Mesenteric fat pad (tissue), 1 donor: ENCODE measurements at places on chromosomes 5 and 9. TPM values are rescaled to one million over a fixed set of nuclear protein-coding genes. Genes with fewer than 3 reads are reported as not detected.

Gene TGFBI
- 254 TPM for total RNA-seq

Gene AIF1L
- total RNA-seq: 57.2 TPM

- DNase-seq: no peak
Measured at GRCh38 chr5:44681906-44682305, 126.8 kb upstream of the MRPS30 start.

DNA sequence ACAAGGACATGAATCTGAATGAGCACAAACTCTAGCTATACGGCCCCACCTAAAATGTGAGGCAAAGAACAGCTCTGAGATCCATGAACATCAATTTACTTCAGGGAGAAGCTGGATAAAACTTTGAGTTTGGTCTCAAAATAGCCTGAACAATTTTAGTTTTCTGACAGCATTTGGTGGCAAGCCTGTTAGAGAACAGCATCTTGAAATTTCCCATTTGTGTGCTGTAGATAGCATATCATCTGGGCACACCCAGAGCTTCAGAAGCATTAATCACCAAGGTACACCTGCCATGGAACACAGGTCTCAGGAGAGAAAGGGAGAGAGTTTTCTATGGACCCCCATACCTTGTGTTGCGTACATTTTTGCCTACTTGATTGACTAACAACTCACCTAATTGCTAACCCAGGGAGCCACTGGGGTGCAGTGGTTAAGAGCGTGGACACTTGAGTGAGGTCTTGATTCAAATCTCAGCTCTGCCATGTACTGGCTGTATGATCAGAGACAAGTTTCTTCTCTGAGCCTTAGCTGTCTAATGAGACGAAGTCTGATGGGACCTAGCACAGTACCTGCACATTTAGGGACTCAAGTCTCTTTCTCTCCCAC is 264.9 kb downstream of the PIK3R1 start:
- no peak for DNase-seq

GRCh38 chr9:76269789-76270188 is 124.4 kb downstream of the RFK start:
- DNase-seq: no peak

- DNase-seq: no peak
Measured at GRCh38 chr9:126219648-126220063, 107.0 kb upstream of the MVB12B start.

- no peak for DNase-seq
Measured at GRCh38 chr9:123990427-123990826, 21.1 kb upstream of the LHX2 start.

GRCh38 chr9:22374051-22374450 is 72.6 kb upstream of the DMRTA1 start:
- DNase-seq: no peak

DNA sequence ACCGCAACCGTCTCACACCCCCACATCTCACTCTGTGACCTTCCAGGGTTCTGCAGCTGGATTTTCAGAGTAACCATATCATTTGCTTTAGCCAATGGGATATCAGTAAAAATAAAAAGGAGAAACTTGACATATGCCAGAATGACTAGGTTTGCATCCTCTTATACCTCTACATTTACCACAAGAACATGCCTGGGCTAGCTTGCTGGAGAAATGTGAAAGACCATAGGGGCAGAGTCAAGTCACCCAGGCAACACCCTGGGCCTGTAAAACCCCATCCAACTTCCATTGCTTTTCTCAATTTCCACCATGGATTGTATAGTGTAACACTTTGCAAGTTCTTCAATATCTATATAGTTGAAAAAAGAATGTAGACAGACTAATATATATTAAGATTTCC is 731.1 kb downstream of the PTPRD start:
- DNase-seq: no peak

DNA sequence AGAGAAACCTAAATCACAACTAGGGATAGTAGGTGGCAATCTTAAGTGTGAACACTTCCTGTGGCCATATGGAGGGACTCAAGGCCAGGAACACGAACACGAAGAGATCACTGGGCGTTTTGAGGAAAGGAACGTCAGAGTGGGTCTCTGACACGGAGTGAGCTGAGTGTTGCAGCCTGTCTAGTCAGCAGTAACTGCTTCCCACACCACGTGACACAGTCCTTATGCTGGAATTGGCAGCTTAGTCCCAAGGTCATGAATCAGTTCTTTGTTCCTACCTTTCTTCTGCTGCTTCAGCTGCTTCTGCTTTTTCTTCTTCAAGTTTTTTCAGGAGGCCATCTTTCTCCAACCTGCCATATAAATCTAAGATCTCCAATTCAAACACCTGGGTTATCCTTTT is 18.2 kb downstream of the SPACA9 start:
- no peak for DNase-seq

GRCh38 chr5:128197896-128198522 is 114.4 kb downstream of the SLC12A2 start:
- no peak for DNase-seq

Gene CEL
- total RNA-seq: 2.2 TPM

DNA sequence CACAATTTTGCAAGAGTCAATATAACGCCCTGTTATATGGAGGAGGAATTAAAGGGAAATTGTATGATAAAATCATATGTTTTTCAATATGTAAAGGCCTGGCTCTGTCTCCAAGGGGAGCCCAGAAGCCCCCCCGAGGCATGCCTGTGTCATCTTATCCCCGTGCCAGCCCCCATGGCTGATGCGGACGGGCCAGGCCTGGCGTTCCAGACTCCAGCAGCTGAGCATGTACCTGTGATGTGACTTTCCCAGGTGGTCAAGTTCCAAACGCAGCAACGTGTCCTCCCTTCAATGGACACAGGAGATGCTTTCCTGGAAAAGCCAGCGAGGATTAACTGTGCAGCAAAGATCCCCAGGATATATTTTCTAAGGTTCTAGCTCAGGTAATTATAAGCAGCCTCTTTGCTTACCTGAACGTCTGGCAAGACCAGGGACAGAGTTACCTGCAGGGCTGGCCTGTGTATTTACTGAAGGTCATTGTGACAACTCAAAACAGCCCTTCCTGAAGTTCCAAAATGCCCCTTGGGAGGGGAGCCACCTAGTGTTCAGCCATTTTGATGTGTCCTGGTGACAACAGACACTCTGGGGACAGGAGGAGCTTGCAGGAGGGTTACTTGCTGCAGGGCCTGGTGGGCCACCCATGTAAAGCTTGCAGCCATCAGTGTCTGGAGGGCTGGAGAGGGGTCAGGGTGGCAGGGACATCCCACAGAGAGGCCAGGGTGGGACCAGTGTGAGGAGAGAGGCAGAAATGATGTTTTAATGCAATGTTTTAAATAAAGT is 53.3 kb upstream of the RNU6ATAC start:
- no peak for DNase-seq

Gene ANP32B
- 103 TPM for total RNA-seq

Gene PDGFRB
- 201 TPM for total RNA-seq

DNA sequence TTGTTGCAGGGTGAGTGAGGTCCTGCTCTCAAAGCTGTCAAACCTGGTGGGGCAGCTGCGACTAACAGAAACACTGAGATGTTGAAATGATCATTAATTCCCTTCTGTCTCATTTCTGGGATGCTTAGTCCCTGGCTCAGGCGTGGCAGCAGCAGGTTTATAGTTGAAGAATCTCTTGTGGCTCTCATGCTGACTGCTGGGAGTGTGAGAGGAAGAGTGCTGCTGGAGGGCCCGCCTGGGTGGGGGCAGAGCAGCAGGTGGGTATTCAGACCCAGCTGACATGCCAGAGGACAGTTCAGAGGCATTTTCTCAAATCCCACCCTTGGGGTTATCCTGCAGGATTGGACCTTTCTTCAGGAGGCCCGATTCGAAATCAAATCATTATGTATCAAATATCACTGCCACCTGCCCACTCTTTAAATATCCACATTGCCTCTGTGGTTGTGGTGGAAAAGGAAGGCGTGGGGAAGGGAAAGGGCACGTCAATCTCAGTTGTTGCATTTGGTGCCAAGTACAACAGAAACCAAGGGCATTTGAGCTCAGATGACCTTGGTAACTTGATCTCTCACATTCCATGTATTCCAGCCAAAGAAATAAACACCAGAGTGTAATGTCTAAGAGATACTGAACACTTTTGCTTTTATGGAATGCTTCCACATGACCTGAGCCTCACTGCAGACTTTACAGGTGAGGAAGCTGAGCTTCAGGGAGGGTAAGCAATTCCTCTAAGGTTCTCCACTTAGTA is 224.3 kb downstream of the AOPEP start:
- no peak for DNase-seq

GRCh38 chr5:135823881-135824280 is 10.6 kb upstream of the SLC25A48 start:
- no peak for DNase-seq

Gene JADE2
- 31.6 TPM for total RNA-seq

- no peak for DNase-seq
Measured at GRCh38 chr9:4742246-4742645, 1.2 kb upstream of the AK3 start.

DNA sequence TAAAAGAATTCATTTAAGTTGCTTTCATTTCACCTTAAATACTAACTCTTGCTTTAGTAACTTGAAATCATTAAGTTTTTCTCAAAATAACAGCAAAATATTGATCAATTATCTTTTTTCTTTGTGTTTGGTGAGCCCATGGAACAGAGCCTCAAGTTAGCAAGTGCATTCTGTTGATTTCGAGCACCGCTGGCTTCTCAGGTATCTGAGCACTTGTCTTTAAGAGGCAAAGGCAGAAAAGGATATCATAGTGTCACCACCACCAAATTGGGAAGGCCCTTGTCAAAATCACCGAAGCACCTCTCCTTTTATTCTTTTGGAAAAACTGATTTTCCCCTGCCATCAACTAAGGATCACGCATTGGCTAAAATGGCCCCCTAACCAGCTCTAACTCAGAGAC is 17.1 kb upstream of the CTNNAL1 start:
- no peak for DNase-seq

DNA sequence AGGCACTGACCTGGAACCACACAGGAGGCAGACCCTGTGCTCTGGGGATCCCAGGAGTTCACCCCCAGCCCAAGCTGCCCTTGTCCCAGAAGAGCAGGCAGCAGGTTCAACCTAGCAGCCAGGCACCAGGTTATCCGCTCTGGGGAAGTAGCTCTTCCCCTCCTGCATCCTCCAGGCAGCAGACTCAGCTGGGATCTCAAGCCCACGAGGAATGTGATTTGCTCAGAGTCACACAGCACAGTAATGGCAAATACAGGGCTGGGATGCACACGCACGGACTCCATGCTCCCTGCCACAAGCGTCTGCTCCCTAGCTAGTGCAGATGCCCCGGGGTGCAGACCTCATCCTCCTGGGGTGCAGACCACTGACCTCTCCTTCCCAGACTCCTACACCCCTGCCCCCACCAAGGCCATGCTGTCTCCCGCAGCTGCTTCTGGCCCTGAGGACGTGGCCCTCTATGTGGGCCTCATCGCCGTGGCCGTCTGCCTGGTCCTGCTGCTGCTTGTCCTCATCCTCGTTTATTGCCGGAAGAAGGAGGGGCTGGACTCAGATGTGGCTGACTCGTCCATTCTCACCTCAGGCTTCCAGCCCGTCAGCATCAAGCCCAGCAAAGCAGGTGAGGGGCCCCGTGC is 25.5 kb downstream of the HK3 start:
- DNase-seq: no peak

GRCh38 chr9:132074736-132075135 is 4.9 kb downstream of the MED27 start:
- DNase-seq: no peak

DNA sequence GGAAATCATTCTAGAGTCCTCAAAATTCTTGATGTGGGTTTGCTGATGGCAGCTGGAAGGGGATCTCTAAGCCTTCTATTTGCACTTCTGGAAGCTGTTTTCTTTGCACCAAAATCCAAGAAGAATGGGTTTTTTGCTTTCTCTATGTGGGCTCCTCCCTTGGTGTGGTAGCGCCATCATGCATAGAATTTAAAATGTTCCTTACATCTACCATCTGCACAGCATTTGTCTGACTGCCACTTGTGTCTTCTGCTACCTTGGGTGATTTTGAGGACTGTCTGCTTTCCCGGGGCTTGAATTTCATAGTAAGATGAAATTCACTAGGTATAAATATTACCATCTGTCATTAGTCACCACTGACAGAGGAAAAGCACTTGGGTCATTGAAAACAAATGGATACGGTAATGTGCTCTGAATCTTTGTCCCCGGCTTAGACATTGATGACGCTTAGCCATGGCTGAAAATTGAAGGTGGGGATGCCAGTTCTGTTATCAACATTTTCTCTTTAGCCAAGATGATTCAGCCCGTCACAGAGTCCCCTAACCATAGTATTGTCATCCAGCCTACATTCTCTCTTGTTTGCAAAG is 30.0 kb downstream of the SNX30 start:
- no peak for DNase-seq

DNA sequence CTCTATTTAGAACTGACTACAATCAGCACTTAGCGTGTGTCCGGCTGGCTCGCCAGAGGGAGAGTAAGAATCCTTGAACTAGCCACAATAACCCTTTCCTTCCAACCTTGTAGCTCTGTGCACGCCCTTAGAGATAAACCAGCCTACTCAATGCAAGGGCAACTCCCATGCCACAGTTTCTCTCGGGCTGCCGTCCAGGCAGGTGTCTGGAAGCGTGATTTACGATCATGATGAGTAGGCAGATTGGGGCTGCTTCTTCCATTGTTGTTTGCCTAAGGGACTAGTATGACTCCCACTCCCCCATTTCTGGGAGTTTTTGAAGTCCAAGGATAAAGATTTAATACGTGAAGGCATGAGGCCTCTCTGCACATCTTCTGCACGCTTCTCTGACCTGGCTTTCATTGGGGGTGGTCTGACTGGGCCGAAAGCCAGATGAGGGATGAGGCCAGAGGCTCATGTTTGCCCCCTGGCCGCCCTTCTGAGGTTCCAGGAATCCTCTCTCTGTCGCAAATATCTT is 134.0 kb upstream of the MYO10 start:
- no peak for DNase-seq

DNA sequence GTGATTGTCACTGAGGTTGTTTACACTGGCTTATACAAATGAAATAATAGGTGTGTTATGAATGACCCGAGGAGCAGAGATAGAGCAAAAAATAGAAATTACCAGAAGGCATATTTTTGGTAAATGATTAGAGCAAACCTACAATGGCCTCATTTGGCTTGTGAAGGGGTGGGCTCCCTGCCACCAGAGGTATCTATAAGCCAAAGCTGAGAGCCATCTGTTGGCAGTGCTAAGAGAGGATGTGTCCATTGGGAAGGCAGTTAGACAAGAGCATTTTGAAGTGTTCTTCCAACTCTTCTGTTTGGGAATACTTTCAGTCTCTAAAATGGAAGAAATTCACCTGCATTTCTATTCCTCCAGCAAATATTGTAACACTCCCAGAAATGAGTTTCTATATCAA is 10.6 kb downstream of the NIPAL4 start:
- no peak for DNase-seq

Gene INVS
- 22.4 TPM for total RNA-seq
